ENCODE measurements at places on chromosomes 11 and 22.
A peak's percentile ranks its signal among the peaks of the same experiment; 100 is the strongest.

- no peak for DNase-seq
Measured at GRCh38 chr11:106913141-106913540, 105.1 kb downstream of the GUCY1A2 start.

DNA sequence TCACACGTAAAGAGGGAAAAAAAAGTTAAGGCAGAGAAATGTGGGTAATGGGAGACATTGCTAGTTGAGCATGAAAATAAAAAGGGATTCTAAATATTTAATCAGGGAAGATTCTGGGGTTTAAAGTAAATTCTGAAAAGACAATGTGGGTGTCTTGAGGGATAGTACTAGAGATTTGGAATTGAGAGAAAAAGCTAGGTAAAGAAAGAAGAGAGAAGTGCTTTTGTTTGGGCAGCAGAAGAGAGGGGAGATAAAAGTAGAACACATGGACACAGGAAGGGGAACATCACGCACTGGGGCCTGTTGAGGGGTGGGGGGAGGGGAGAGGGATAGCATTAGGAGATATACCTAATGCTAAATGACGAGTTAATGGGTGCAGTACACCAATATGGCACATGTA, 3.5 kb upstream of the YPEL4 start:
- no peak for DNase-seq

DNA sequence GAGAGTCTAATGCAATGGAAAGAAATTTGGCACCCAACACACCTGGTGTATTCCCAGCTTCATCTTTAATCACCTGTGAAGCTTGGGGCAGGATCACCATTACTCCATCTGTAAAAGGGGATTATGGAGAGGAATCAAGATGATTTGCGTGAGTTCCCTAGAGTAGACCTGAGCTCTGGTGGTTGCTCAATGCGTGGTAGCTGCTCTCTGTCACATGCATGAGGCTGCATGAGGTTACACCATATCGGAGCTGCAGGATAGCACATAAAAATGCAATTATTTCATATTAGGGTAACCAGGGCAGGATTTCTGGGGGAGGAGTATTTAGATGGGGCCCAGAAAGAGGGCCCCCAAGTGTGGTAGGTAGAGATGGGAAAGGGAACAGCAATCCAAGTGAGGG, 35.3 kb upstream of the CLMP start:
- DNase-seq, result no peak

GRCh38 chr11:118401880-118402590, 629 bp downstream of the ATP5MG start:
- no peak for DNase-seq

GRCh38 chr11:44133335-44133946, 38.0 kb downstream of the EXT2 start:
- DNase-seq, result no peak

DNA sequence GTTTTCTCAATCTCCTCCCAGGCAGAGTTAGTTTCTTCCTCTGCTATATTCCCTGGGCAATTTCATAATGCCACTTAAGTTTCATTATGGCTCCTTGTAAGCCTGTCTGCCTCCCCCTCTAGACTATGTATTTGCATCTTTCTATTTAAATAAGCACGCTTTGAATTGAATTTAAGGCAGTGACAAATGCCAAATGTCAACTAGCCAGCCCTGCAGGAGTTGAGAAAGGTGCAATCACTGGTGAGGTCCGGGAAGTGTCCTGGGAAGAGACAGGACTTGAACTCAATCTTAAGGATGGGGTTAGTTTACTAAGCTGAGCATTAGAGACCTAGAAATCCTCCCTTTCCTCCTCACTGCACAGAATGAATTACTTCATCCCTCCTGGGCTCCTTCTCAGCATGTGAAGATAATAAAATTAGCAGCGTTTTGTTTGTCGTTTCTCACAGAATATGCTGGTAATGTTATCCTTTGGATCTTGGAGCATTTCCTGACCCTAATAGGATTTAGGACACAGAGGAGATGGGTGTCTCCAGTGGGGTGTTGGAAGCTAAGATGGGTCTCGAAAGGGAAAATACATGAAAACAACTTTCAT, 1.6 kb downstream of the TCP11L1 start:
- no peak for DNase-seq

- DNase-seq, result no peak
Measured at GRCh38 chr22:27990879-27991278, 71.8 kb upstream of the PITPNB start.

- no peak for DNase-seq
Measured at GRCh38 chr22:22168190-22168940, 76.2 kb upstream of the VPREB1 start.

GRCh38 chr22:36352803-36353507, 34.8 kb downstream of the MYH9 start:
- DNase-seq, result no peak

DNA sequence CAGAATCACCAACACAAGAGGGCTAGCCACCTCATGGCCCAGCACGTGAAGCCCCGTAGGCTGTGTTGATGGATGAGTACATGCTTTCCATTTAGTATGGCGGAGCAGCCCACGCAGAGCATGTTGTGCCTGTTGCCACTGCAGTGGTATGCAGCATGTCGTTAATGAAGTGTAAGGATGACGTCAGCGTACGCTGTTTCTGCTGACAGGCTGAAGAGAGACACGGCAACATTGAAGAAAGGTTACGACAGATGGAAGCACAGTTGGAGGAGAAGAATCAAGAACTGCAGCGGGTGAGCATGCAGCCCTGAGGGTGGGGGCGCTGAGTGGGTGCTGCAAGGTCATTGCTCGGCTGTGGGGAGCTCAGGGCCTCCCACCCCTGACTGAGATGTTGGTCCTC, 62.8 kb downstream of the PPFIA1 start:
- DNase-seq, result no peak

GRCh38 chr11:7307836-7308235, 56.1 kb downstream of the SYT9 start:
- DNase-seq, result no peak

GRCh38 chr11:78916759-78917158, 342.1 kb upstream of the NARS2 start:
- no peak for DNase-seq

- no peak for DNase-seq
Measured at GRCh38 chr22:39719559-39720450, 149.3 kb downstream of the CACNA1I start.

GRCh38 chr11:95835351-95835750, 45.1 kb downstream of the CEP57 start:
- no peak for DNase-seq

DNA sequence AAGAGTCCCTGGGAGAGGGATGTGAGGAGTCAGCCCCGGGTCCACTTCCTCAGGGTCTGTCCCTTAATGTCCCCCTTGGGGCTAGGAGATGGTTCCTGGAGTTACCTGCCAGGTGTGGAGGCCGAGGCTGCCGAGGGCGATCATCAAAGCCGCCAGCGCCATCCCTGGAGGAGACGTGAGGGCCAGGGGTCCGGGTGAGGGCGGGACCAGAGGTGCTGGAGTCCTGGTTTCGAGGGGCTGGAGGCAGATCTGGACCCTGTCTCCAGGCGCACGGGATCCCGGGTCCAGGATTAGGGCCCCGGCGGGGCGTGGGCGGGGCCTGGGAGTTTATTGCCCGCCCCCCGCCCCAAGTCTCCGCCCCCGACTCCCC, at the start of gene ART5:
TSS of gene ART5 (minus strand) at position 292 of the 370 bp plus-strand sequence. CDS start at position 162, 130 bp downstream.
- no peak for DNase-seq

GRCh38 chr11:46983598-46983997, 47.0 kb downstream of the CSTPP1 start:
- DNase-seq, result no peak

- DNase-seq, result no peak
Measured at GRCh38 chr11:130211144-130211543, 51.6 kb downstream of the ST14 start.

- DNase-seq, result no peak
Measured at GRCh38 chr11:100612766-100613165, 74.3 kb upstream of the ARHGAP42 start.

- no peak for DNase-seq
Measured at GRCh38 chr11:130206141-130206540, 46.6 kb downstream of the ST14 start.

DNA sequence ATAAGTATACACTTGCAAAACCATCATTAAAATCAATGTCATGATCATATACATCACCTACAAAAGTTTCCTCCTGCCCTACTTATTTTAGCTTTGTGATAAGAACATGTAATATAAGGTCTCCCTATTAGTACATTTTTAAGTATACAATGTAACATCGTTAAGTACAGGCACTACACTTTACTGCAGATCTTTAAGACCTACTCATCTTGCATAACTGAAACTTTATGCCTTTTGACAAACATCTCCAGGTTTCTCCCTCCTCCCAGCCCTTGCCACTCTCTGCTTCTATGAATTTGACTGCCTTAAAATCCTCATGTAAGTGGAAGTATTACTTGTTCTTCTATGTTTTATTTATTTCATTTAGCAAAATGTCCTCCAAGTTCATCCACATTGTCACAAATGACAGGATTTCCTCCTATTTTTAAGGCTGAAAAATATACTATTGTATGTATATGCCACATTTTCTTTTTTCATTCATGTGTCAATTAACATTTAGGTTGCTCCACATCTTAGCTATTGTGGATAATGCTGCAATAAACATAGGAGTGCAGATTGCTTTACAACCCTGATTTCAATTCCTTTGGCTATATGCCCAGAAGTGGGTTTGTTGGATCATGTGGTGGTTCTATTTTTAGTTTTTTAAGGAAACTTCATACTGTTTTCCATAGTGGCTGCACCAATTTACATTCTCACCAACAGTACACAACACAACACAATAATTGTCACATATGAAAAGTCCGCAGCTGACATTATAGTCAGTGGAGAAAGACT, 471.1 kb upstream of the ANO3 start:
- no peak for DNase-seq

- DNase-seq, result no peak
Measured at GRCh38 chr11:9060700-9061111, 30.7 kb downstream of the SCUBE2 start.

DNA sequence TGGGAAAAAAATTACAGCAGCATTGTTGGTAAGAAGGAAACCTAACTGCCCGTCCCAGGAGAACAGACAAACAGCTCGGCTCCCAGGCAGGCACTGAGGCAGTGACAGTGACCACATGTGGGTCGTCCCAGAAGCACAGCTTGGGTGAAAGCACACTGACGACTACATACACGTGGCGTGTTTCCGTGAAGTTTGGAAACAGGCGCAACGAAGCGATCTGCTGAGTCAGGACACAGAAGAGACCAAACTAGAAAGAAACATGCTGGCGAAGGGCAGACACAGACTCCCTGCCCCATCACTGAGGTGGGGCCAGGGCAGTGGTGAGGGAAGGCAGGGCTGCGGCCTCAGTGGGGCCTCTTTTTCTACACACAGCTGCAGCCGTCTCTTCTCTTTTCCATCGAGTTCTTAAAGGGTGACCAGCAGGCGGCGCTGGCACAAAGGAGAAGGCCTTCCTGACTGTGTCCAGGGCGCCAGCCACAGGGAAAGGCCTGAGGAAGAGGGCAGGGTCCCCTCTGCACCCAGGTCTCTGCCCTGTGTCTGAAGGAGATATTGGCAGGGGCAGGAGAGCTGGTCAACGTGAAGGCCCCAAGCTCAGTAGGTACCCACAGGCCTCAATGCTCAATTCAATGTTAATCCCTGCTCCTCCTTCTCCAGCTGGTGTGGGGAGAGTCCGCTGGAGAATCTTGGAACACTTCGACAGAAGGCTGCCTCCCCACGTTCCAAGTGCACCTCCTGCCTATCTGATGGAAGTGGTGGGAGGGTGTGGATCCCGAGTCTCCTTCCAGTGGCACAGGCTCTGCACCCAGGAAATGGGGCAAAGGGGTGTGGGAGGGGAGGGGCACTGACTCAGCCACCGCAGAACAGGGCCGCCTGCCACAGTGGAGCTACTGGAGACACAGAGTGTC, 19.9 kb downstream of the CARS1 start:
- peak; percentile 26 for DNase-seq

- DNase-seq, result no peak
Measured at GRCh38 chr22:26921726-26922125, 264.3 kb downstream of the MIAT start.

GRCh38 chr22:42991010-42991651, 23.8 kb downstream of the PACSIN2 start:
- no peak for DNase-seq

- no peak for DNase-seq
Measured at GRCh38 chr11:133819114-133819513, 26.2 kb downstream of the SPATA19 start.

GRCh38 chr11:23554002-23554401, 693.7 kb upstream of the CCDC179 start:
- DNase-seq, result no peak

DNA sequence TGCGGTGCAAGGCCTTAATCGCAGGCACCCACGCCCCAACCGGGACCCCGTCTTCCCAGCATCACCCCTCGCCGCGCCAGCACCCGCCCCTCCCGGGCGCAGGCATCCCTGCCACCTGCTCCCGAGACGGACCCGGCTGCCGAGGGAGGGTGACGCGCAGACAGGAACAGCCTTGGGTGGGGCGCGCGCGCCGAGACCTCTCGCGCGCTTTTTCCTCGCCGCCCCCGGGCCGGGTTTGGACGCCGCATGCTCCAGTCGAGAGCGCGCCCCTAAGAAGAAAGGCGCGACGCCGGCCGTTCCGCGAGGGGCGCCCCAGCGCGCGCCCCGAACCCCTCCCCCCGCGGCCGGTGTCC, 504 bp downstream of the CFL1 start:
- no peak for DNase-seq

DNA sequence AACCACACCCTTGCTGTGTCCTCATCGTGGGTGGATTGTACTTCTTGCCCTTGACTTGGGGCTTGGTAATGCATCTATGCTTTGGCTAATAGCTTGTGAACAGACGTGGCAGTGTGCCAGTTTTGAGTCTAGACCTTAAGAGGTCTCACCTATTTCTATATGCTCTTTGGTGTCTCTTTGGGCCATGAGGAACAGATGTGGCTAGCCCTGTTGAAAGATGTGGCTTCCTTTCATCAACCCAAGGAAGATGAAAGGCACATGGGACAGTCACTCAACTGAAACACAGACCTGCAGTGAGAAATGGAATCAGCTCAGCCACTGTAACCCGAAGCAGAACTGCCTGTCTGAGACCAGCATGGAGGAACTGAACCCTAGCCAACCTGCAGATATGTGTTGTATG, 7.9 kb upstream of the NELL1 start:
- DNase-seq, result no peak

- no peak for DNase-seq
Measured at GRCh38 chr22:27089264-27089663, 431.9 kb downstream of the MIAT start.

- no peak for DNase-seq
Measured at GRCh38 chr11:845872-846495, 3.3 kb downstream of the TSPAN4 start.

DNA sequence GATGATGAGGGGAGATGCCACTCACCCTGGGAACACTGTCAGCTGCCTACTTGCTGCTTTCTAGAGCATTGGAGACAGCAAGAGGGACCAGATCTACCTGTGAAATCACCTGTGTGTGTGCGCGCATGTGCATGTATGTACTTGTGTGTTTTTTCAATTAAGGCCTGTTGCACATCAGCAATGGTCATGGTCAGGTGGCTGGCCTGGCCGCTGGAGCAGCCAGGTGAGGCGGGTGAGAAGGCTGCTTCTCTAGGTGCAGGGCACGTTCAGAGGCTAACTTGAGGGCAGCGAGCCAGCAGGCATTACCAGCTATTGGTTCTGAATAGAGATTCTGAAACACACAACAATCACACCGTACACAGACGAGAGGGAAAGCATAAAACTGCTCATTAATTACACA, 65.1 kb downstream of the PARVG start:
- DNase-seq, result no peak
